Bronchus fibroblast of lung (primary cell): ENCODE measurements at places on chromosomes 12 and 14. TPM values are rescaled to one million over a fixed set of nuclear protein-coding genes. Genes with fewer than 3 reads are reported as not detected.

The HOXC10 gene
- total RNA-seq, result not detected in 2 replicates

The HOXC6 gene
- total RNA-seq, result 0.17 and 0.89 TPM in 2 replicates

The RDH5 gene
- total RNA-seq, result 9.8 and 12.3 TPM in 2 replicates

The ATG14 gene
- 5.7 and 5.8 TPM in 2 replicates for total RNA-seq

The JAG2 gene
- total RNA-seq, result 0.30 and 0.50 TPM in 2 replicates

The TMEM253 gene
- total RNA-seq, result not detected in 2 replicates
